ENCODE measurements at places on chromosomes 3 and 15. TPM values are rescaled to one million over a fixed set of nuclear protein-coding genes. Genes with fewer than 3 reads are reported as not detected.

Gene LOXL1
- total RNA-seq, result 287 TPM

Gene SRGAP3
- total RNA-seq, result 7.8 TPM

Gene AMT
- total RNA-seq, result 1.2 TPM

Gene GOLGA6L24
- not detected for total RNA-seq

Gene BNC1
- total RNA-seq, result 7.9 TPM

Gene GASK1A
- 4.5 TPM for total RNA-seq

Gene FGF7
- total RNA-seq, result 278 TPM

Gene SERPINI1
- total RNA-seq, result 4.5 TPM

Gene ADCY5
- 0.66 TPM for total RNA-seq

Gene POPDC2
- 0.15 TPM for total RNA-seq

Gene MORC1
- not detected for total RNA-seq

Gene BCL2A1
- total RNA-seq, result 6.5 TPM

Gene GPR156
- total RNA-seq, result 0.44 TPM

Gene RASL12
- 108 TPM for total RNA-seq

Gene NOX5
- 0.83 TPM for total RNA-seq

Gene TLE3
- total RNA-seq, result 49.3 TPM

Gene EFL1
- total RNA-seq, result 35.1 TPM

Gene SNX22
- 0.50 TPM for total RNA-seq

Gene ANKUB1
- not detected for total RNA-seq

Gene SMCO1
- not detected for total RNA-seq

Gene LTF
- total RNA-seq, result not detected

Gene SEMA5B
- total RNA-seq, result not detected

Gene LYZL4
- not detected for total RNA-seq

Gene KNG1
- not detected for total RNA-seq

Gene ADGRG7
- not detected for total RNA-seq

Gene C3orf49
- total RNA-seq, result not detected

Gene ROPN1
- total RNA-seq, result not detected

Gene UBAP1L
- 1.5 TPM for total RNA-seq

Gene CCDC54
- total RNA-seq, result not detected

Gene TTC21A
- 6.1 TPM for total RNA-seq

Gene CCDC33
- total RNA-seq, result not detected

Gene B3GALNT1
- 16.9 TPM for total RNA-seq

Gene SPINK8
- not detected for total RNA-seq

Gene FOXB1
- not detected for total RNA-seq

Gene TJP1
- total RNA-seq, result 61.7 TPM

Gene CYFIP1
- total RNA-seq, result 131 TPM

Gene GOLGA6L7
- total RNA-seq, result not detected

Gene KCNMB3
- 0.50 TPM for total RNA-seq

Gene EIF2A
- total RNA-seq, result 278 TPM

Gene EPHB1
- total RNA-seq, result under 0.01 TPM

Gene NKIRAS1
- total RNA-seq, result 14.1 TPM

Gene TIMP4
- total RNA-seq, result 15.6 TPM

Gene BFSP2
- total RNA-seq, result not detected

Gene PAQR5
- total RNA-seq, result 7.9 TPM

Gene CHDH
- total RNA-seq, result 0.99 TPM

Gene SOX2
- not detected for total RNA-seq

Gene BMF
- total RNA-seq, result 6.4 TPM

Gene SLC9C1
- not detected for total RNA-seq

Gene RHOA
- 565 TPM for total RNA-seq

Gene ZNF80
- total RNA-seq, result not detected

Gene SYNM
- 5.4 TPM for total RNA-seq

Gene ABTB1
- total RNA-seq, result 18.0 TPM

Gene CNTN4
- total RNA-seq, result not detected
